ENCODE measurements at places on chromosomes 3 and 15.

DNA sequence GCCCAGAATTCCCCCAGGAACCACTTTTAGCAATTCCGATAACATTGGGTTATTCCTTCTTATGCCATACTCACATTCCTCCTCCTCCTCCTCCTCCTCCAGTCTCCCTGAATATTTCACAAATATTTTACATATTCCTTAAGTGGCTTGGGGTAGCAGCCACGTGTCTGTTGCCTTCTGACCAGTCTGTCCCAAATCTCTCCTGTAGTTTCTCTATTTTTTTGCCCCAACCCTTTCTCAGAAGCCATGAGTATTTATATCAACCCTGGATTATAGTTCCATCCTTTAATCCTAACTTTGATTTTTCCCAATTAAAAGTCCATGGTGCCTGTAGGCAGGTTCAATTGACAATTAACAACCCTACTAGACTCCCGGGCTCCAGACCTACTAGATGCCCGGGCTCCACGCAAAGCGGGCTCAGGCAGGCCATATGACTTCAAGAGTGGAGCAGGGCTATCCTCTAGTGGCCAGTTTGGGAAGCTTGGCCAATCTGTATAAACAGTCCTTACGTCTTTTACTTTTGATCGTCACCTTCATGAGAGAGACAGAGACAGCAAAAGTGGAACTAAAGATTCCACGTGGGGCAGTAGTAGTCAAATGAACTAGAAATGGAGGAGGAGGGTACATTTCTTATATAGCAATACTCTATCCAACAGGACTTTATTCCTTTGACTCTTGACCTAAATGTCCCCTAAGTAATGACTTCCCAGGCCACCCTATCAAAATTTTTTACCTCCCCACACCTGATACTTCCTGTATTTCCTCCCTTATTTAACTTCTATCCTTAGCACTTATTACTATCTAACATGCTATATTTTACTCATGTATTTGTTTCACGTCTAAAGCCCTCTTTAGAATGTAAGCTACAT, 69.7 kb downstream of the USF3 start:
- no peak for DNase-seq

GRCh38 chr3:172687501-172687900, 23.4 kb downstream of the NCEH1 start:
- no peak for DNase-seq

DNA sequence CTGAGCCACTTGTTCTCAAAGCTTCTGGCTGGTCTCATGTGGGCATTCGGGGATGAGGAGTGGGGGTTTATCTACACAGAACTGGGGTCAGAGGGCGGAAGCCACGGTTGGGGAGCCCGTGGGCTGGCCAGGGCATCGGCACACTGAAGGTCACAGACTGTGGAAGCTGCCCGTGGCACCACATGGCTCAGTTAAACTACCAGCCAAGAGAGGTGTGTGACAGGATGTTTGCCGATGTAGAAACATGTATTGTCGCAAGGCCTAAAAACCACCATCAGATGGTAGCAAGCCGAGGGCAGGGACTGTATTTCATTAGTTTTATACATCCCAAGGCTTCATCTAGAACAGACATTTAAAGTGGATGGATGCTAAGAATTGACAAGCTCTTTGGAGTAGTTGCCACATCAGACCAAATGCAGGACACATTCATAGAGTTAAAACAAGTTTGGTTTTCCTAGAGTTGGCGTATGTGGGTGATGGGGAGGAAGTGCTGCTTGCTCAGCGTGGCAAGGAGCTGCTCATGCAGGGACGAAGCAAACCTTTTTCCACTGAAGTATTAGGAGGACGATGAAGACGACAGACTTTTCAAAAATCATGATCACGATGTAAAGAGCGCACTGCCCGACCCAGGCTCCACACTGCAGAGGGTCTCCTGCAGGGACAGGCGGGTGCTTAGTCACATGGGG, 9.6 kb upstream of the MUSTN1 start:
- no peak for DNase-seq

- DNase-seq: no peak
Measured at GRCh38 chr3:101854608-101855304, 5.4 kb downstream of the NFKBIZ start.

- no peak for DNase-seq
Measured at GRCh38 chr15:90190606-90191343, 10.4 kb upstream of the SEMA4B start.

GRCh38 chr15:89051875-89052274, 36.4 kb upstream of the ABHD2 start:
- DNase-seq: no peak

DNA sequence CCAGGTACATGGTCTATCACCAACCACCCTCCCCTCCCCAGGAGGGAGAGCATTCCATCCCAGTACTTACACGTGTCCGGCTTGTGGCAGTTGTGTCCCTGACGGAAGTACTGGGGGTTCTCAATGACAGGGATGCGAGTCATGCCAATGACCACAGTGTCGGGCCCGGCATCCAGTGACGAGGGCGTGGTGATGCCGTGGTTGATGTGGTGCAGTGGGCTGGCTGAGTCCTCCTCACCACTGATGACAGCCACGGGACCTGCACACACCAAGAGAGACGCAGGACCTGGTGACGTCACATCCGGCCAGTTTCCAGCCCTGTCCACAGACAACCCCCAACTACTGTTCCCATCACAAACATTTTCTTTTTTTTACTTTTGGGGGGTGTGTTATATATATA, 223.8 kb downstream of the NTRK3 start:
- no peak for DNase-seq

DNA sequence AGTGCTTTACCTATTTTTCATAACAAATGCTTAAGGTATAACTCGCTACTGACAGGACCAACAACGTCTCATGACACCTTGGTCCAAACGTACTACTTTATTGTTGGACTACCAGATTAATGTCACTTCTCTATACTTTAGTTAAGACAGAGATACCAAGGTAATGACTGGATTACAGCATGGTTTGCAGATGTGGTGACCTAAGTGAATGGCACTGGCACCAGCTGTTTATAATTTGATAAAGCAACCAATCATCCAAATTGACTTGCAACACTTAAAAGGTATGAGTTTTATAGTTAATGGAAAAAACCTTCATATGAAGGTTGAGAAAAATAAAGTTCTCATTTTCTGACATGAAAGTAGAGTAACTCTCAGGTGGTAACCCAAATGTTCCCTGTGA, 209.0 kb downstream of the NEK10 start:
- no peak for DNase-seq

- DNase-seq: no peak
Measured at GRCh38 chr3:64954995-64955636, 267.3 kb upstream of the ADAMTS9 start.

DNA sequence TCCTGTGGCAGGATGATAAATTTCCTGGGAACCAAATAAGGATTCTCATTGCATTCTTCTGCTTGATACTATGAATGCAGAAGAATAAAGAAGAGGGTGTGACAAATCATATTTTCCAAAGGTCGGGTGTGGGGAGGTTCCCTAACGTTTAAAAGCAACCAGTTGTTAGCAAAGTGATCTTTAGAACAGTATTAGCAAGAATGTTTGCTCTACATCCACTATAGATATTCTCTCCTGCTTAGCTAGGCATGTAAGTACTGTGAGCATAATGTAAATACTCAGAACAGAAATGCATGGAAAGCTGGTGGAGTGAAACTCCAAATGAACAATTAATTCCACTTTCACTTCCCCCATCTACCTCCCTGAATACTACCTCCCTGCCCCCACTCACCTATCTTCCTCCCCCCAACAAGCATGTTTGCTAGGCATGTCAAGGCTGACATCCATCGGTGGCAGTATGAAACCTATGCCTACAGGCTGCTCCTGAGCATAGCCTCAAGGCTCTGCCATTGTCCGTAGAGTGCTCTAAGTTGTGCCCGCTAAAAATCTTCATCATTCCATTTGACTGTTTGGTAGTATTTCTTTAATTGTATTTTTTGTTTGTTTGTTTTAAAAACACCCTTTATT, 329.7 kb downstream of the TIGIT start:
- no peak for DNase-seq

GRCh38 chr3:140588558-140588957, 89.3 kb upstream of the TRIM42 start:
- DNase-seq: no peak

DNA sequence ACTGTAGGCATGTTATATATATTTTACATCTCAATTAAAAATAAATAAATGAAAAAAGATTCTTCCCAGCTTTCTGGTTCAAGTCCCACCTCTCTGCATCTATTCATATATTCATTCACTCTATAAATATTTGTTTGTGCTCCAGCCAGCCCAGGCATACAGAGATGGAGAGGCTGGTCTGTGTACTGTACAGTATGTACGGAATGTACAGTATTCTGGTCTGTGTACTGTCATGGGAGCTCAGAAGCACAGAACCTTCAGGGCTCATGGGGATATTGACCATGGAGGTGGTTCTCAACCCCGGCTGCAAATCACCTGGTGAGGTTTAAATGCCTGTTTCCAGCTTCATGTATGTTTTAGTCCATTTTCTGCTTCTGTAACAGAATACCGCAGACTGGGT, 13.8 kb downstream of the CORO2B start:
- DNase-seq: no peak

- DNase-seq: no peak
Measured at GRCh38 chr3:168034152-168034928, 61.4 kb downstream of the GOLIM4 start.

- no peak for DNase-seq
Measured at GRCh38 chr3:50375258-50375931, 16.1 kb upstream of the TMEM115 start.

DNA sequence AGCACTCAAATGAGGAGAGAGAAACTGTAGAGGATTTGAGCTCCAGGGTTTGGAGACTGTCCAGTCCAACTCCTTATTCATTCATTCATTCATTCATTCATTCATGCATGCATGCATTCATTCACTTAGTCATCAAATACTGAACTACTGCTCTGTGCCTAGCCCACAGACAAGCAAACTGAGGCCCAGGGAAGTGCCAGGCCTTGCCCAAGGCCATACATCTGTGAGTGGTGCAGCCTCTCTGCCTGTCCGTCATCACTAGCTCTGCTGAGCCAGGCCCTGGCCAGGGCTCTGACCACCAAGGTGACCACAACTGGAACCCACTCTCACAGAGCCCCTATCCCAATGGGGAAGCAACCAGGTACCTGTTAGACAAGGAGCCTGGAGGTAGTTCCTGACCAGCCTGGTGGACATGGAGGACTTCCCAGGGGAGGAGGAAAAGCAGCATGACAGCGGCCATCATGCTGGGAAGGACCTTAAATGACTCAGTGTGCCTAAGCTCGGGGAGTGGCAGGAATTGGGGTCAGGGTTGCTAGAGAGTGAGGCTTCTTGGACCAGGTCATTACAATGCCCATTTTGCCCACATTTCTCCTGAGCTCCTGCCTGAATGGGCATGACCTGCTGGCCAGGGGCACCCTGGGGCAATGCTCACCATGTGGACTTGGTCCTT, 27.5 kb upstream of the RPL29 start:
- DNase-seq: no peak

DNA sequence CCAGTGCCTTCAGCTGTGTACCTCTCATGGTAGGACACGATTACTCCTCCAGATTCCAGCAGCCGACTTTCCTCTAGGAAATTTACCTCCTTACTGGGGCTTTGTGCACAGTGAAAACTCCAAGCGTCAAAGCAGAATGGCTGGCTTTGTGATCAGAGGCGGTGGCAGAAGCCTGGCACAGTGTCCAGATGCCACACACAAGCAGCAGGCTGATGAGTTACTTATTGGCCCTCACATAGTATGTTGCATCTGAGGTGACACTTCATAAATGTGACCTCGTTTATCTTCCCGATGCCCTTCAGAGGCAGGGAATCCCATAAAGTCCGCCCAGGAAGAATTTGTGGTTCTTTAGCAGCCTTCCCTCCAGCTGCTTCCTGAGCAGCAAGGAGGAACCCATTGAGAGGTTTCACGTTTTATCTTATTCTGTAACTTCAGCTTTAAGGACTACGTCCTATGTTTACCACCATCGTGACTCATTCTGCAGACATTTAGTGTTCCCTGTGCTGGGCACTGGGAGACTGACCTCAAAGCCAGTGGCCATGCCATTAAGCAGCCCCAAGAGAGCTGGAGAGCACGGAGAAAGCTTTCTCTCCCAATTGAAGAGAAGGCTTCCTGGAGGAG, 107.1 kb upstream of the C15orf61 start:
- DNase-seq: no peak

DNA sequence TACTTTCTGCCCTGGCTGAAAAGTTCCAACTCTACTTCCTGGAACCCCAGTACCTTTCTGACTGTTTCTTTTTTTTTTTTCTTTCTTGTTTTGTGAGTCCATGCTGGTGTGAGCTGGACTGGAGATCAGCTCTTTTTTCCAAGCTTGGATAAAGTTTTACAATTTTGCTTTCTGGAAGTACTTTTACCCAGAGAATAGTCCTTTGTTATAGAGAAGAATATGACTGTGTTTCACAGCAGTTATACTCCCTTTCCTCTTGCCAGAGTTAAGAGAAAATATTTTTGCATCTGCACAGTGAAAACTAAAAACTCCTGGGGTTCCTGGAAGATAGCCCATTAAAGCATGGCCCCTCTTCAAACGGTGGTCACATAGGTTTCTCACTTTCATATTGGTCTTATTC, 1100.6 kb downstream of the OTOL1 start:
- no peak for DNase-seq

DNA sequence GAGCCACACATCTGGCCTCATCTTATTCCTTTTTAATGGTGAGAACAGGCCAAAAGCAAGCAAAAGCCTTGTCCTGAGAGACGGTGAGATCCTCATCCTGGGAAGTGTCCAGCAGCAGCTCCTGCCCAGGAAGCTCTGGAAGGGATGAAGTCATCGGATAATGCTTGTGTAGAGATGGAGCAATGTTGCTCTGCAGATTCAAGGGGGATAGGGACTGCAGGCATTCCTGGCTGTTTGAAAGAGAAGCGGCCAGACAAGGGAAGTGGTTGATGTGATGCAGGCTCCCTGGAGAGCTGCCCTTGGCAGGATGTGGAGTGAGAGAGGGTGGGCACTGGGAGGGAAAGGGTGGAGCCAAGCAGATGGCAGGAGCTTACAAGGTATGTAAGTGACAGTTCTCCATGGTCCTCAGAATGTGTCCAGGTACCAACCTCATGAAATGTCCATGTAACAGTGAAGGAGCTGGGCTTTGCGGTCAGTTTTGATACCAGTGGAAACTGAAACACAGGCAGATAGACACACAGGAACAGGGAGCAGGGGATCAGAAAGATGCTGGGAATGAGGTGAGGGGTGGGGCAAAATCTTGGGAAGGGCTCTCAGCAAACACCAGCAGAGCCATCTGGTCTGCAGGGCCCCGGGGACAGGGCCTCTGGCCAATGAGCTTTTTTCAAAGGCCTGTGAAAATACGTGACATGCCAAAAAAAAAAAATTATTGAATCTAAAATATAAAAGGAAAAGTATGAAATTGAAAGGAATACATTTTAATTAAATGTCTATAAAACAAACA, 32.2 kb upstream of the LACTB start:
- DNase-seq: no peak

- DNase-seq: no peak
Measured at GRCh38 chr3:41178576-41178975, 20.7 kb upstream of the CTNNB1 start.

DNA sequence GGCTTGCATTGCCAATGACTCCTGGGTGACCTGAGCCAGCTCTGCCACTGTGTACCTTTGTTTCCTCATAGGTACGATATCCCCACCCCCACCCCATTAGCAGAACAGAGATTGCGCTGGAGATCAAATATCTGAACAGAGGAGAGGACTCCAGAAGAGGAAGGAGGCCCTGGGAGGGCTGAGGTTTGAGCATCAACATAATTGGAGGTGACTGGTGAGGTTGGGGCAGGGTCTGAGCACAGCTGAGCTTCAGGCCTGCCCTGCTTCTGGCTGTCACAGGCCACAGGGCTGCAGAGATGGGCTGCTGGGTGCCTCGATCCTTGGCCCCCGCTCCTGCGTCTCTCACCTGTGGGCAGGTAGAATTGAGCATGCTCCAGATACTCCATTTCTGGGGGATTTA, 21.3 kb upstream of the CACNA2D2 start:
- DNase-seq: no peak

Data from stimulated activated CD4-positive, alpha-beta T cell treated with anti-CD3 and anti-CD28 coated beads, Interleukin-1b, Interleukin-23, amount 100 ng/mL, for 1 hour (primary cell).